ENCODE measurements at places on chromosomes 12 and 14.

DNA sequence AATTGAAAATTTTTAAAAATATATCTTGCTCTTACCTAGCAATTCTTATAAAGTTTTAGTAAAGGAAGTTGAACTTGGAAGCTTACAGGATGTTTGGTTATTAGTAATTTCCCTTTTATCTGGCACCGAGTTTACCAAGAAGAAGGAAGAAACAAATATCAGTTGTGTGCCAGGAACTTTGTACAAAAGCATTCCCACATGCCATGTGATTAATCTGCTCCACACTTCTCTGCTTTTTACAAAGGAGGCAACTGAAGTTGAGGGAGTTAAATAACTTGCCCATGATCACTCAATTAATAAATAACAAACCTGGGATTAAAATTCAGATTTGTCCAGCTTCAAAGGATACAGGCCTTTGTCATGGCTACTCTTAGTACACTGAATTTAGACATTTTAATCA, 122.5 kb upstream of the BCAT1 start:
- DNase-seq = no peak

DNA sequence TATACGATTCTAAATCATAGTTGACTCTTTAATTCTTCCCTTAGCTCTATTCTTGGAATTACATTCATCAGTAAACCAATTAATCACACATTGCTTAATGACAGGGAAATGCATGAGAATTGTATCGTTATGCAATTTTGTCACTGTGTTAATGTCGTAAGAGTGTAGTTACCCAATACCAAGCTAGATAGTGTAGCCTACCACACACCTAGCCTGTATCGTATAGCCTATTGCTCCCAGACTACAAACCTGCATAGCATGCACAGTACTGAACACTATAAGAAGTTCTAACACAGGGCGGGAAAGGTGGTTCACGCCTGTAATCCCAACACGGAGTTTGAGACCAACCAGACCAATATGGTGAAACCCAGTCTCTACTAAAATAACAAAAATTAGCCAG, 24.7 kb downstream of the HNRNPC start:
- no peak for DNase-seq

GRCh38 chr14:77007975-77008421, 20.5 kb downstream of the IRF2BPL start:
- DNase-seq = no peak

DNA sequence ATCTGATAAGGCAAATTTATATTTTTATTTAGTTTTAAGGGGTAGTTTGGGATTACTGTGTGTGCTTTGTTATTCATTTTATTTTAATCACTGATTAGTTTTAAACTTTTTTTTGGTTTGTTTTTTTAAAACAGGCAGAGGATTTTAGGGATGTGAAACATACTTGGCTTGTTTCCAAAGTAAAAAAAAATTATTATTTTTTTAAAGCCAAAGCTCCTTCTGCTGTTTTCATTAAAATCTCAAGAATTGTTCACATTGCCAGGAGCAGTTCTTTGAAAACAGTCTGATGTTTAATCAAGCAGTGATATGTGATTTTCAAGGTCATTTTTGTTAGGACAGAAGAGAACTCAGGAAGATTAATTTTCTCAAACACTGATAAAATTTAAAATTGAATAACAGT, 11.2 kb downstream of the TTC8 start:
- DNase-seq = no peak

DNA sequence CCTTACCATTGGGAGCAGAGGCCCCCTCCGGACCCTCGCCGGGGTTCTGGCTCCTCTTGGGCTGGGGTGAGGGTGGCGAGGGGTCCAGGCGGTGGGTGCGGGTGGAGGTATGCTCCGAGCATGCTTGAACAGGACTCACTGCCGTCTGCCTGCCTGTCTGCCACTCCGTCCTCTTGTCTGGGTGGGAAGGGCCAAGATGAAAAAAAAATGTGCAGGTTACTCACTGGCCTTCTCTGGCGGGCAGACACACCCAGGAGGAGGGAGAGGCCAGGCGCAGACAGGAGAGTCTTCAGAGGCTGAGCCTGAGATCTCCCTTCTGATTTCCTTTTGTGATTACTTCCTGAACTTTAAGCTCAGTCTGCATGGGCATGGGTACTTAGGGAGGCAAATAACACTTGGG, 76.1 kb downstream of the STON2 start:
- DNase-seq = no peak

DNA sequence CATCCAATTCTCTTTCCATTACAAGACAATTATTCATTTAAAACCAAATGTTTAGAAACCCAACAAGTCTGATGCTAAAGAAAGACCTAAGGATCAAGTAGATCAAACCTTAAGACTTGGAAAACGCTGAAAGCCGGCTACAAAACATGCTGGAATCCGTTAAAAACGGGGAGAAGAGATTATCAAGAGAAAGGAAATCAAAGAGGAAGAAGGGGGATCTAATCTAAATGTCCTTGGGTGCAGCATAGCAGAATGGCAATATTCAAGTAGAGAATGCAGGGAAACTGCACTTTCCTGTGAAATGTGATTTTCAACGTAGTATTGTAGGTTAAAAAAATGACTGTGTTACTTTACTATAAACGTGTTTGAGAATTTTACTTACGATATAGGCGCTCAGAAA, 1.3 kb downstream of the PPP1R13B start:
- DNase-seq = no peak

DNA sequence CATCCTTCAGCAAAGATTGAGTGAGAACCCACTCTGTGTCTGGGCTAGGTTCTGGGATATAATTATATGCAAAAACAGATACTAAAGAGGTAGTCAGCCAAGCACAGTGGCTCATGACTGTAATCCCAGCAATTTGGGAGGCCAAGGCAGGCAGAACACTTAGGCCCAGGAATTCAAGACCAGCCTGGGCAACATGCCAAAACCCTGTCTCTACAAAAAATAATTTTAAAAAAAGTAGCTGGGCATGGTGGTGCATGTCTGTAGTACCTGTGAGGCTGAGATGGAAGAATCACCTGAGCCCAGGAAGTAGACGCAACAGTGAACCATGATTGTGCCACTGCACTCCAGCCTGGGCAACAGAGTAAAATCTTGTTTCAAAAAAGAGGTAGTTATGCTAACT, 237.5 kb upstream of the HMGA2 start:
- no peak for DNase-seq

DNA sequence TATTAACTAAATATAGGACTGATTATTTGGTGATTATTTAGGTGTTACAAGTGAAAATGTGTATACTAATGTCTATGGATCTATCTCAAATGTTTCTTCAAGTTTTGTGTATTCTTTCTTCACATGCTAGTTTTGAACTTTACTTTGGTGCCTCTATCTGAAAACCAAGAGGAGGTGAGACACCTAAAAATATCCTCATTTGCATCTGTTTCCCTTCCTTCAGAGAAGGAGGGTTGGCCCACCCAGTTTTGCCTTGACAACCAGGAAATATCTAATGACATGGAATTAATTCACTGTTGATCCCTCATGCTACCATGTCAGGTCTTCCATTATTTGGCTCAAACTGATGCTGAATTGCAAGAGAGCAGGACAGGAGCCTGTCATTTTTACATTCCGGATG, 500.4 kb downstream of the NELL2 start:
- no peak for DNase-seq

GRCh38 chr12:95408201-95408600, 65.8 kb upstream of the METAP2 start:
- no peak for DNase-seq

DNA sequence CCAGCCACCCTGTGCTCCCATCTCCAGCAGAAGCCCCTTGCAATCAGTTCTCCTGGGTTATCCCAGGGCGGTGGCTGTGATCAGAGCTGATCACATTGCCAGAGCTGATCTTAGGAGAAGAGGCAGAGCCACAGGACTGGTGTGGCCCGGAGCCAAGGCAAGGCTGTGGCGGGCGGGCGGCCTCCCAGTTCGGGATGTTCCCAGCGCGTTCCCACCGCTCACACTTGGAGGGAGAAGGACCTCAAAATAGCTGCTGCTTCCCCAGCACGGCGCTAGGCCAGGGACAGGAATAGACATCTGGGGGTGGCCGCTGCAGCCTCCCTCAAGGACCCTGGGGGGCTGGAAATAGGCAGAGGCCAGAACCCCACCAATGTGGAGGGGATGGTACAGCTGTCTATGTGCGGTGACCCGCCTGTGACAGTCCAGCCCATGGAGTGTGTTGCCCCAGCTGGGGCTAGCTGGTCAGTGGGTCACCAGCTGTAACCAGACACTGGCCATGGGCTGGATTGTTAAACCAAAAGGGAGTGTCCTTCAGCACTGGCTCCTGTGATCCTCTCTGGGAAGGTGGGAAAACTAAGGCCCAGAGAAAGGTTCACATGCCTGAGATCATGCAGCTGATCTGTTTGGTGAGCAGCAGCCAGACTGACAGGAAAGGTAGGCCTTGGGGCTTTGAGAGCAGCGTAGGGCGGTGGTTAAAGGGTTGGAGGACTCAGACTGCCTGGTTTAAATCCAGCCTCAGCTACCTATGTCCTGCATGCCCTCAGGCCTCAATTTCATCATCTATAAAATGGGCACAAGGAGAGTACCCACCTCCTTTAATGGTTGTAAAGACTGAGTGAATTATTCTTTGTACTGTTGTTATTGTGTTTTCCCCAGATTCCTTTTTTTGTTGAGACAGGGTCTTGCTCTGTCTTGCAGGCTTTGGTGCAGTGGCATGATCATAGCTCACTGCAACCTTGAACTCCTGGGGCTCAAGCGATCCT, 8.0 kb upstream of the POP5 start:
- DNase-seq = no peak

DNA sequence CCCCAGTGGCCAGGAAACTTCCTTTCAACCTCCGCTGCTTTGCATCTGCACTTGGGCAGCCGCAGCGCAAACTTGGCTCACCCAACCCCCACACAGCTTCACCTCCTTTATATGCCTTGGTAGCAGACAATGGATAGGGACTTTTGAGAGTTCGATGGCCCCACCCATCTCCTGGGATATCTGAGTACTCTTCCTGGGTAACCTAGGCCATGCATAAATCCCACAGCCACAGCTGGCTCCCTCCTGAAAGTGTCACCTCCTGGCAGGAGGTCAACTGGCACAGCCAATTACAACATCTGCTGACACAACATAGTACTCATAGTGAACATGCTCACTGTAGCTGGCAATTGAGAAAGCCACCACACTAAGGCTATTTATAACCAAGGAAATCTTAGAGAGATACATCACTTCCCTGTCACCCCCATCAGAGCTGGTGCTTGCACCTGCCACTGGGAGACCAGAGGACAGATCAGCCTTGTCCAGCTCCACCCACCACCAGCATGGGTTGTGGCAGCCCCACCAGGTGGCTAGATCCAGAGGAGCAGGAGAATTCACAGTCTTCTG, 410.0 kb downstream of the SYT1 start:
- no peak for DNase-seq

DNA sequence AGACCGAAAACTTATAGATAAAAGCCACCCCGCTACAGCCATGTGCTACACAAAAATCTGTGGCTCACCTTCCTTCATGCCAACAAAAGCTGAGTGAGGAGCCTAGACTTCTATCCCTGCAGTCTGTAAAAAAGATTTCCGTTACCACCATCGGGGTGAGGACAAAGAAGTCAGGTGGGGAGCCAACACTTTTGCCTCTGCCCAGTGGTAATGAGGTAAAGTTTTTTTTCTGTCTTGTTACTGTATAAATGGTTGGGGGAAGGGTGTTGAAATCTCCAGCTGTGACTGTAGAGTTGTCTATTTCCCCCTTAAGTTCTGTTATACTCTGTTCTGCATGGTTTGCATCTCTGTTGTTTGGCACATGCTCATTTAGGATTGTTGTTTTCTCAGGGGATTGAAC, 707.8 kb downstream of the FLRT2 start:
- DNase-seq = no peak

GRCh38 chr14:103628221-103628683, 759 bp upstream of the KLC1 start:
- no peak for DNase-seq

- no peak for DNase-seq
These were observed 111.5 kb downstream of the PAX9 start for GRCh38 chr14:36773136-36773540.

- DNase-seq = no peak
These were observed 20.1 kb upstream of the AKAP5 start for GRCh38 chr14:64444984-64445845.

- DNase-seq = no peak
These were observed 2.7 kb downstream of the ANO4 start for GRCh38 chr12:100797246-100797645.

DNA sequence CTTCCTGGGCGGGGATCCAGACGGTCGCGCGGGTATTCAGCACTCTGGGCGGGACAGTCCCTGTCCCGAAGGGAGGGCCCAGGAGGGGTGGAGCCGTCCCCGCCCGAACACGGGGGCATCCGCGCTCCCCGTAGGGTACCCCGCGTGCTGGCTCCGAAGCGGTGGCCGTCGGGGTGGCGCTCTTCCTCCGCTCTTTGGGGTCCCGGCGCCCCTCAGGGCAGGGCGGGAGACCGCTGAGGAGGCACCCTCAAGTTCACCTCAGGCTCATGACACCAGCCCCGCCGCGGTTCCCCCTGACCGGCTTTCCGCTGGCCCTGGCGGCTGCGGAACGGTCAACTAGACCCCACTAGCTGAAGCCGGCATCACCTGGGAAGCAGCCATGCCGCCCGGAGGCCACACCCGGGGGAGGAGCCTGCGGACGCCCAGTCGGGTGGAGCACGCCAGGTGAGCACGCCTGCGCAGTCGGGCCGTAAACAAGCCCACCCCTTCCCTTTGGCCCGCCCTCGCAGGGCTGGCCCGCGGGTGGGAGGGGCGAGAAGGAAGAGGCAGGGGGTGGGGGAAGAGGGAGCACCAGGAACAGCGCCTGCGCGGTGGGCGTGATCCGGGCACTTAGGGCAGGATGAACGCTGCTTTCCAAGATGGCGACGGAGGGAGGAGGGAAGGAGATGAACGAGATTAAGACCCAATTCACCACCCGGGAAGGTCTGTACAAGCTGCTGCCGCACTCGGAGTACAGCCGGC, at the start of gene WDR20:
WDR20 (plus strand) TSS at position 612 of the 741 bp plus-strand sequence; CDS start at position 639, 27 bp downstream.
- peak; percentile 97 for DNase-seq

GRCh38 chr12:116818341-116818856, 62.8 kb downstream of the HRK start:
- DNase-seq = no peak

- DNase-seq = no peak
These were observed 176.3 kb upstream of the ATP2B1 start for GRCh38 chr12:89884952-89885351.

- DNase-seq = no peak
These were observed 75.1 kb downstream of the CLMN start for GRCh38 chr14:95244587-95244986.

DNA sequence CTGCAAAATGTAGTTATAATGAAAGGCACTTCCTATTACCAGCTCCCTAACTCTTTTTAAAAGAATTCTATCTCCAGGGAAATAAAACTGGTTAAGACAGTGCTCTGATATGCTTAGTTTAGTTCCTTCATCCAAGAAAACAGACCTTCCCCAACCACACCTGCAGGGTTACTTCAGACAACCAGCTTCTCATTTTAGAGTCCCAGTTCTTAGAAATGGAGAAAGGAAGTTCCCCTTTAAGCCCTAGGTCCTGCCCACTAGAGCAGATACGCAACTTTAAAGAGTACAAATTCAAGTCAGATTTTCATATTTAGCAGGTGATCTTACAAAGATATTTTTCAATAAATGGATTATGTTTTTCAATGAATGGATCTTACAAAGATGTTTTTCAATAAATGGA, 4.4 kb upstream of the WSB2 start:
- DNase-seq = no peak

GRCh38 chr14:94175011-94175745, 1.1 kb downstream of the PPP4R4 start:
- no peak for DNase-seq
